ENCODE measurements at places on chromosomes 11 and 22. TPM values are rescaled to one million over a fixed set of nuclear protein-coding genes. Genes with fewer than 3 reads are reported as not detected.

GRCh38 chr11:119266517-119267255 is 50.2 kb downstream of the MCAM start:
- no peak for DNase-seq

DNA sequence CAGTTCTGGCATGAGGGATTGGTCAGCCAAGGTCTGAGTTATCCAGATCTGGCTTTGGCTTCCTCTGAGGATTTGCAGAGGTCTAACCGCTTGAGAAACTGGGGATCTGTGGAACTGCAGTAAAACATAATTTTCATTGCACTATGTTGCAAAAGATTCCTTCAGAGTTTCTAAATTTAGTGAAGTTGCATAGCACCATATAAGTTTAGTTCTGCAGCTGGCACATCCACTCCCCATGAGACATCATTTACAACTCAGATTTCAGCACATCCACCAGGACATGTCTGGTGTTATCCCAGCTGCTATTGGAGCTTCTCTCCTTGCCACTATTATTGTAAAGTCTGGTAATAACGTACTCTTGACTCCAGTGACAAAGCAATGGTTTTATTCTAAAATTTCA is 181.5 kb downstream of the CWF19L2 start:
- no peak for DNase-seq

GRCh38 chr11:17778956-17779860 is 44.6 kb downstream of the KCNC1 start:
- DNase-seq = no peak

DNA sequence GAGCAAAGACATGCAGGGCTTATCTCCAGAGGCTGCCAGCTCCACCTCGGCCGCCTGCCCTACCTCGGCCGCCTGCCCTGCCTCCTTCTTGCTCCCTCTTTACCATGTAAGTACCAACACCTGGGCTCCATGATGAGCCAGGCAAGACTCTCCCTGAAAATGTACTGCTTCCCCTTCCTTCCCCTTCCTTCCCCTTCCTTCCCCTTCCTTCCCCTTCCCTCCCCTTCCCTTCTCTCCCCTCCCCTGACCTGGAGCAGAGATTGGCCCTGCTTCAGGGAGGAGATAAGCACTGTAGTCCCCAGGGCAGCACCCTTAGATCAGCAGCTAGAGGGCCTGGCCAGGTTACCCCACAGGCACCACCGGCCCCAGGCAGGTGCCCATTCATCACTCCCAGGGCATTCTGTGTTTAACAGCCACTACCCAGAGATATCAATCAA is 25.4 kb upstream of the ADORA2A start:
- peak; percentile 32 for DNase-seq

DNA sequence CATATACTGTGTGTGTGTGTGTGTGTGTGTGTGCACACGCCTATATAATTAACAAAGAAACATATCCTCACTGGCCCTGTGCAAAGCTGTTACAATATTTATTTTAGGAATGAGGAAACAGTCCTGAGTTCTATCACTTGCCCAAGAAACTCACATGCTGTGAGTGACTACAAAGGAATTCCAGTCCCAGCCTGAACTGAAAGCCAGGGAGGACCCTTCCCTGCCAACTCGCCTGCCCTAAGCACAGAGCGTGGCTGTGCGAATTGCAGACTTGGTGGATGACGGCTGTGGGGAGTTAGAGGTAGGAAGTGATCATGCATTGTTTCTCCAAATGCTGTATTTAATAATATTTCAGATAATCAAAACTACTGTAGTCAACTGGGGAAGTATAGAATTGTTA is 26.4 kb upstream of the CD5 start:
- no peak for DNase-seq

GRCh38 chr11:124081483-124081882 is 33.8 kb upstream of the VWA5A start:
- DNase-seq = no peak

- DNase-seq = no peak
Measured at GRCh38 chr11:134528453-134528852, 116.4 kb upstream of the B3GAT1 start.

GRCh38 chr11:125995313-125995712 is 49.5 kb downstream of the VSIG10L2 start:
- no peak for DNase-seq

GRCh38 chr11:77187111-77187750 is 59.2 kb downstream of the MYO7A start:
- no peak for DNase-seq

GRCh38 chr11:48036011-48036410 is 55.7 kb downstream of the PTPRJ start:
- no peak for DNase-seq

- no peak for DNase-seq
Measured at GRCh38 chr22:44335903-44336803, 23.4 kb upstream of the SHISAL1 start.

- DNase-seq = no peak
Measured at GRCh38 chr11:60985501-60985900, 14.0 kb downstream of the CD6 start.

DNA sequence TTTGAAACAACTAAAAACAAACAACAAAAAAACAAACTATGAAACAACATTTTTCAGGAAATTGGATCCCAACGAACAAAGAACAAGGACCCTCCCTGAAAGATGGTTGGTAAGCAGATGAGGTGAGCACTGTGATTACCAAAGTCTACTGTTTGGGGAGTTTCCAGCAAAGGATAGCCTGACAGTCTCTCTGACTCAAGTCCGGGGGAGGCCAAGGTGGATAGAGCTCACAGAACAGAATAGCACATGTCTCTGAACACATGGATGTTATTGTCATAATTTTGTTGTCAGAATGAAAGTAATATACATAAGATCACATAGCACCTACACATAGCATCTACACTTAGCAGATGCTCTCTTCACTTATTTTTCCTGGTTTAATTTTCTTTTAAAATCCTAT is 501.3 kb upstream of the TENM4 start:
- DNase-seq = no peak

GRCh38 chr11:59012398-59013265 is 73.3 kb downstream of the GLYATL1 start:
- no peak for DNase-seq

DNA sequence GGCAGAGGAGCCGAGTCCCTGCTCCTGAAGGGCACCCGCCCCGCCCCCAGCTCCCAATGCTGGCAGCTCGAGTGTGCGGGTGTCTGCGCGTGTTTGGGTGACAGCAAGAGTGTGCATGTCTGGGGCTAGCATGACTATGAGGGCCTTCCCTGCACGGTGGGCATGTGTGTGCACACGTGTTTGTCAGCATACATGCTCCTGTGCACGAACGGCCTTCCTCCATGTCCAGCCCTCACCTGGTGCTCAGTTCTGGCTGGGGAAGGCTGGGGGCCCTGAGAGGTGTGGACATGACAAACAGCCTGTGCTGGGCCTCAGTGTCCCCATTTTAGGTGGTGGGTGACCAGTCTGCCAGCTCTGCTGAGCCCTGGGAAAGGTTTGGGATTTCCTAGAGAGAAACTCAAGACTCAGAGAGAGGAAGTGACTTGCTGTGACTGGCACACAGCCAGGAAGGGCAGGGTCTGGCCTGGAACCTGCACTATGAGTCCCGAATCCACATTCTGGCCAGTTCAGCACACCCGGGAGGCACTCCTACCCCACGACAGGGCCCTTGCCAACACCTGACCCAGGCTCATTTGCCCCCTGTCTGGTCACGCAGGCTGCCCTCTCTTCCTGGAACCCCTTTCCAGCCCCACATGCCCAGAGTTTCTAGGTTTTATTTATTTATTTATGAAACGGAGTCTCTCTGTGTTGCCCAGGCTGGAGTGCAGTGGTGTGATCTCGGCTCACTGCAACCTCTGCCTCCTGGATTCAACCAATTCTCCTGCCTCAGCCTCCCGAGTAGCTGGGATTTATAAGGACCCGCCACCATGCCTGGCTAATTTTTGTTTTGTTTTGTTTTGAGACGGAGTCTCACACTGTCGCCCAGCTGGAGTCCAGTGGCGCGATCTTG is 3.3 kb upstream of the SHISA8 start:
- DNase-seq = peak; percentile 77

- peak; percentile 71 for DNase-seq
Measured at GRCh38 chr22:37486224-37486845, at the start of gene MFNG. TSS of gene MFNG (minus strand) at chr22:37486384. CDS start at chr22:37486177, 207 bp downstream.

DNA sequence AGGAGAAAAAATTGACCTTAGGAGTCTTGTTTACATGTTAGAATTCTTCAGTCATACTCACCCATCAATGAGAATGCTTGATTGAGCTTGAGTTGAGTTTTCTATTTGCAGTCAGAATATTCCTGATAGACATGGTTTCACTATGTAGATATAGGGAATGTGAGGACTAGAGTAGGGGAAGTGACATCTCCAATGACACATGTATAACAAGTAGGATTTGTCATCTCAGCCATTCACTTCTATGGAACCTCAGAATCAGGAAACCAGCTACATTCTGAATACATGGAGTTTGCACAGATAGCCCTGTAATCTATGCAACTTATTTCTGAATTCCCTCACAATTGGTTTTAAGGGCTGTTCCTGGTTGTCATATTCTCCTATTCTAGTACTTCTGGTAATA is 20.1 kb upstream of the OR9Q1 start:
- DNase-seq = no peak

DNA sequence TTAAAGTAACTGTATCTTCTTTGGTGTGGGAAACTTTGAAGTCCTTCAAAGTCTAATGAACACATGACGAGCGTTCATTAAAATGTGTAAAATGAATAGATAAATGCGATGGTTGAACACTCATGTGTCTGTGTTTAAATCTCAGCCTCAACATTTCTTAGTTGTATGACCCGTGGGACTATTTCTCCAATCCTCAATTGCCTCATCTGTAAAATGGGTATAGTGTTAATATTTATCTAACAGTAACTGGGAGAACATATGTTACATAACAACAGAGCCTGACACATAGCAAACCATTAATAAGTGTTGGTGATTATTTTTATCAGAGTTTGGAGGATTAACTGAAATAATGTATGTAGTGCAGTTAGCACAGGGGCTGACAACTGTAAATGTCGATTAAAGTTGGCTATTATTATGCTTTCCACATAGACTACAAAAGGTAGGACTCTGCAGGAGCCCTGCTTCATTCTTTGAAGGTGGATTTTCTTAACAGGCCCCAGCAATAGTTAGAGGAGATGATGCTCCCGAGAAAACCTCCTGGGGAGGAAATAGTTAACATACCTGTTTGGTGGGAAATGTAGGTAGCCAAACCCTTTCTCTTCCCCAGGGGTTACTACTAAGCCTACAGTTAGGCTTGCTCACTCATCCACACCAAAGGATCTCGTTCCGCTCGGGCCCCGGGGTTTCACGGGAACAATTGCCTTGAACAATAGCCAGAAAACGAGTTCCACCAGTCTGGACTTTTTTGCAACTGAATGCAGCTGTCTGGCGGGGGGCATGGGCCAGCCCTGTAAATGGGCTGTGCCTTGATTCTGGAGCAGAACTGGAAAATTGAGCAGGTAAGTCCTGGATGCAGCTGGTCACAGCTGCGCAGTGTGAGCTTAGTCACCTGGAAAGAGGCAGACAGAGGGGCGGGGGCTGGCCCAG is 133.4 kb downstream of the DBX1 start:
- no peak for DNase-seq

- peak; percentile 92 for DNase-seq
Measured at GRCh38 chr11:45354976-45355705, 69.0 kb upstream of the SYT13 start.

GRCh38 chr11:120867988-120868387 is 155.9 kb upstream of the TBCEL start:
- DNase-seq = no peak

DNA sequence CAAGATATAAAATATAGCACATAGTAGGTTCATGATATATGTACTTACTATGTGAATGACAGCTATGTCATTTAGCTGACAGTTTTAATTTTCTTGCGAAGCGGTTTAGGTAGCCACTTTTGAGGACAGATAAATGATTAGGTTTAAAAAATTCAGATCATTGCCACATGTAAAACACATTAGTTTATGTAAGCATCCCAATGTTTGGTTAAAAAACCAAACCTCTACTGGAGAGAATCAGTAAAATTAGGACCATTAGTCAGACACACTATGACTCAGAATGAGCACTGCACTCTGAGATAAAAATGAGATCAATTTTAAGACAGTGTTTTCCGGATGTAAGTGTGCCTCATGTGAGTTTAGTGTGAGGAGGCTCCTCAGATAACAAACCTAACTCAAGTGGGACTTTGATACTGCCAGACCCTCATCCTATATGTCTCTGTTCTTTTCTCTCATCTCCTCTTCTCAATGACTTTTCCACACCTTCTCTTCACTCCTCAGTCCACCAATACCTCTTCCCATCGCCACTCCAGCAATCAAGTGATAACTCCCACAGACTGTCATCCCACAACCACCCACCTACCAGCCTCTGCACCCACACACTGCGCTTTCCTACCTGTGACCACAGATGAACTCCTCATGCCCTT is 6.8 kb upstream of the OR2AT4 start:
- no peak for DNase-seq

DNA sequence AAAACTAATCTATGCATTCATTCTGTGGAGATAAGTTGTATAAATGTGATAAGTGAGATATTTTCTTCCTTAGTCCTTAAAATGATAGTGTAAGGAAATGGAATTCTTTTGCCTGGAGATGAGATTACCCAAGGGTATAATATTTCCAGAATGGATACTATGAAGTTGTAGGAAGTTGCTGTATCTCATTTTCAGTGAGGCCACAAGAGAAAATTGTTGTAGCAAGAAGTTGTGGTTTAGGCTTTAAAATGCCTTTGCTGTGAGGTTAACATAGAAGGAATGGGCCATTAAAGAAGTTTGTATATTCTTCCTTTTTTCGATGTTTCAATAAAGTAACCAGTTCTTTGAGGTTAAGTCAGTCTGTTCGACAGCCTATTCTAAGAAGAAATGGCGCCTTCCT is 50.7 kb upstream of the LIN7C start:
- DNase-seq = no peak

GRCh38 chr11:64058494-64058893 is 22.8 kb downstream of the FLRT1 start:
- no peak for DNase-seq

DNA sequence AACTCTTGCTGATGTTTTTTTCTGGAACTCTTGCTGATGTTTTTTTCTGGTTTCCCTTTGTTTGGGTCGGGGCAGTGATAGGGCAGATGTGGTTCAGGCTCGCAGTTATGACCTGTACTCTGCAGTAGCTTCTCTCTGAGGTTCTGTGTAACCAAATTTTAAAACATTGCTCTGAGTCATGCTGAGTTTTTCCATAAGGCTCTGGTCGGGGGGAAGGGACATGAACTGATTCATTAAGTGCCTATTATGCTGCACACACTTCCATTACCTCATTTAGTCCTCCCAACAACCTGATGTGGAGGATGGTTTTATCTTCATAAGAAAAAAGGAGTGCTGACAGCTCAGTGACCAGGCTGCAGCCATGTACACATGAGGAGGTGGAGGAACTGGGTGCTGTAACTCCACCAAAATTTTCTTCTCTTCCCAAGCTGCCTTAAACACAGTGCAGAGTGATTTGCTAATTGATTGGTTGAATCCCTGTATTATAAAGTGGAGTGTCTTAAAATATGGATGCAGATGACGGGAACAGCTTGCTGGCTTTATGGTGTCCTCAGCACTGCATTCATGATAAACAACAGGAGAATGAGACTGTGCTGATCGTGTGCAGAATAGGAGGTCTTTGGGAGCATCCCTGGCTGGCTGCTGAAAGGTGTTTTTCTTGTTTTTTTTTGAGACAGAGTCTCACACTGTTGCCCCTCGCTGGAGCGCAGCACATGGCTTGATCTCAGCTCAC is 19.1 kb downstream of the TNRC6B start:
- no peak for DNase-seq

Gene ZP1
- 0.29 TPM for total RNA-seq

Gene LMO2
- total RNA-seq = 47.1 TPM

Gene RASL10A
- total RNA-seq = 0.61 TPM

Gene INPP5J
- 2.5 TPM for total RNA-seq

Gene TRIM29
- total RNA-seq = 0.24 TPM

Gene SGSM1
- 0.76 TPM for total RNA-seq

Gene KRTAP5-1
- not detected for total RNA-seq

Gene DERL3
- total RNA-seq = 4.4 TPM

Gene MCAM
- 37.9 TPM for total RNA-seq

Gene CNTF
- total RNA-seq = 5.7 TPM

Measured in psoas muscle (tissue), 8 donors.